ENCODE measurements at places on chromosomes 5 and 9.

GRCh38 chr5:104344809-104345208 is 782.2 kb upstream of the NUDT12 start:
- DNase-seq = no peak

DNA sequence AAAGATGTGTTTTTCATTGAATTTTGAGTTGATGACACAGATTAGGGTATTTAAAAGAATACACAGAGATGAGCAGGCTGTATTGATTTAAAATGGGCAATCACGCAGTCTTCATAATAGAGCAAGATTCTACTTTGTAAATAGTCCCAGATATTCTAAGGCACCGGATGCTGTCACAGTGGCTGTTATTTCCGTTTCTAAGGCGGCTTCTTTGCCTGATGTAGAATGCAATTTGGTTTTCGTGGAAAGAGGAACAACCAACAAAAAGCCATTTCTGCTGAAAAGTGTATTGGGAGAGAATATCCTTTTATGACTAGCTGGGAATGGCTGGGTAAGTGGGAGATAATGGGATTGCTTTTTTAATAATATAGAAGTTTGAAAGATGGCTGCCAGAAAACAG is 17.5 kb downstream of the PRKACG start:
- DNase-seq = no peak

DNA sequence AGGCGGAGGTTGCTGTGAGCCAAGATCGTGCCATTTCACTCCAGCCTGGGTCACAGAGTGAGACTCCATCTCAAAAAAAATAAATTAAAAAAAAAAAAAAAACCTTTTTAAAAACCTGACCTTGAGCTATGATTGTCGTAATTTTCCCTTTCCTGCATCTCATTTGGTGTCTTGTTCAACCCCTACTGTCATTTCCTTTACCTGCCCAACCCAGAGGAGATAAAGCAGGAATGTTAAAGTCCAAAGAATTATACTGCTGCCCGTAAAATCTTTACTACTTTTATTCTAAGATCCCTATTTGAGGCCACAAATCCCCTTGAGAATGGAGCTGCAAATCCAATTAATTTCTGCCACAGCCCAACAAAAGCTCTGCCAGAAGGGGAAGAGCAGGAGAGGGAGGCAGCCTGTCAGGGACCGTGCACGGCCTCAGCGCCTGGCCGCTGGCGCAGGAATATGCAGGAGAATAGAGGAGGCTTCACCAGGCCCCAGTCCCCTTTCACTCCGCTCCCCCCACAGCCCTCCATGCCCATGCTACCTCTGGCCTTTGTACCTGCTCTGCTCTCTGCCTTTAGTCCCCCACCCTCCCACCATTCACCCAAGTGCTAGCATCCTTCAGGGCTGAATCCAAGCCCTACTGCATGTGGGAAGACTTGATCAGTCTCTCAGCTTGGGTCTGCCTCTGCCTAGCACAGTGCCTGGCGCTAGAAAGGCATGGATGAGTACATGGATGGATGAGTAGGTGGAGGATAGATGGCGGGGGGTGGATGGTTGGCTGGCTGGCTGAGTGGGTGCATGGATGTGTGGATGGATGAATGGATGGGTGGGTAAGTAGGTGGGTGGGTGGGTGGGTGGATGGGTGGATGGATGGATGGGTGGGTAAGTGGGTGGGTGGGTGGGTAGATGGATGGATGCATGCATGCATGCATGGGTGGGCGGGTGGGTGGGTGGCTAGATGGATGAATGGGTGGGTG is 99.8 kb upstream of the SARDH start:
- DNase-seq = no peak

GRCh38 chr9:101527066-101527465 is 6.6 kb upstream of the RNF20 start:
- DNase-seq = no peak

DNA sequence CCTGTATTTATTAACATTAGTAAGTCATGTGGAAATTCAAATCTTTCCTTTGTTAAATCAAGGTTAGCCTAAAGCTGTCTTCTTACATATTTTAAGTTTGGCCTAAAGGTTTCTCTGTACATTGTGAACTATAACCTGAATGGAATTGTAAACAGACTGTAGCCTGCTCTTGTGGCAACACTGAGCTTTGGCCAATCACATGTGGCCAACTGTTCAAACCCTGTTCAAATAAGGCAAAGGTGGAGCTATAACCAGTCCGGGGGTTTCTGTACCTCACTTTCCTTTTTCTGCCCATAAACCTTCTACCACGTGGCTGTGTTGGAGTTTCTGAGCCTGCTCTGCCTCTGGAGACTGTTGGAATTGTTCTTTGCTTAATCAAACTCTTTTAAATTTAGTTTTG is 3.3 kb upstream of the HAPLN1 start:
- DNase-seq = no peak

- no peak for DNase-seq
These were observed 30.0 kb upstream of the GSN start for GRCh38 chr9:121237916-121238315.

- no peak for DNase-seq
These were observed 113.4 kb downstream of the KCTD16 start for GRCh38 chr5:144284036-144284435.

DNA sequence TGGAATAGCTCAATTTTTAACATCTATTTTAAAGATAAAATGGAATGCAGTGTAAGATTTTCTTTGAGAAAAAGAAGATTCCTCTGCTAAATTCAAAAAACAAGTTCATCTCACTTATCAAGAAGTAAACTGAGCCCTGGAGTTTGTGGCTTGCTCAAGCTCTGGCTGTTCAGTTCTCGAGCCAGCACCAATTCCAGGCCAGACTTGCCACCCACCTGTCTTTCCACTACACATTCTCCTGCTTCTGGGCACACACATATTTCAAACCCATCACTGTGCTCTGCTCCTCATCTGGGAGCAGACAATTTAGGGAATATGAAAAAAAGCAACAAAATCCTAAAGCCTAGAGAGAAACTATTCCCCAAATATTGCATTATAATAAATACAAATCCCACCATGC is 424.5 kb downstream of the ENC1 start:
- DNase-seq = no peak

DNA sequence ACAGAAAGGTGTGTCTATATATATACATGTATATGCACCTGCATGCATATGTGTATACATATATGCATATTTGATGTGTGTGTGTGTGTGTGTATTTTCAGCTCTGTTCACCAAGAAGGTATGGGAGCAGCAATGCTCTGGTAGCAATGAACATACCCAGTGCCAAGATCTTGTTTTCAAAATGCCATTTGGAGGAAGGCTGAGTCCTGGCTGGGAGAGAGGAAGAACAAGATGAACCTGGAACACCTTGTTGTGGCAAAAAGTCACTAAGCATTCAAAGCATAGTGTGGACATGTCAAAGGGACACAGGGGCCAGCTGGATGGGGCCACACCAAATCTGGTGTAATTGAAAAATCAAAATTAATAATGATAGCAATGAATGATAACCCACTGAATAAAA is 31.8 kb upstream of the NEK6 start:
- DNase-seq = no peak

DNA sequence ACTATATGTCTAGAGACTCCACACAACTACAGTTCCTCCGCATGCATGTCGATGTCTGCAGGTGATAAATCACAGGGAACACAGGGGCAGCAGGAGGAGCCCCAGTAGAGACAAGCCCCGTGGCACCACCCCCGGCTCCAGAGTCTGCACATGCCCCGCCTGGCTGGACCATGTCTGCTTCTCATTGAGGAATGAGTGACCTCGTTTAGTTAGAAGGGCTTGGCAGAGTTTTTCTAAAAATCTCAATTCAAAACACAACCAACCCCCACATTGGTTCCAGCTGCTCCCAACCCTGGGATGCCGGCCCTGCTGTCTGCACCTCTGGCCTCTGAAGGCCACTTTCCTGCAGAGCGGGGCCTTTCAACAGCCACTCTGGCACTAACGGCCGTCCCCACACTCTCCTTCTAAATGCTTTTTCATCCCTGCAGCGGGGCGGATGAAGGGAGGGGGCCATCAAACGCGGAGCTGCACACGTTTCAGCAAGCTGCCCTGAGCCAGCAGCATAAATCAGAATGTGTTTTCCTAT is 106.3 kb downstream of the ROR2 start:
- no peak for DNase-seq

- no peak for DNase-seq
These were observed 541.4 kb upstream of the SMC2 start for GRCh38 chr9:103552712-103553111.

GRCh38 chr9:22700171-22700570 is 253.5 kb downstream of the DMRTA1 start:
- no peak for DNase-seq

- DNase-seq = no peak
These were observed 27.0 kb downstream of the SLC25A25 start for GRCh38 chr9:128094950-128095544.

DNA sequence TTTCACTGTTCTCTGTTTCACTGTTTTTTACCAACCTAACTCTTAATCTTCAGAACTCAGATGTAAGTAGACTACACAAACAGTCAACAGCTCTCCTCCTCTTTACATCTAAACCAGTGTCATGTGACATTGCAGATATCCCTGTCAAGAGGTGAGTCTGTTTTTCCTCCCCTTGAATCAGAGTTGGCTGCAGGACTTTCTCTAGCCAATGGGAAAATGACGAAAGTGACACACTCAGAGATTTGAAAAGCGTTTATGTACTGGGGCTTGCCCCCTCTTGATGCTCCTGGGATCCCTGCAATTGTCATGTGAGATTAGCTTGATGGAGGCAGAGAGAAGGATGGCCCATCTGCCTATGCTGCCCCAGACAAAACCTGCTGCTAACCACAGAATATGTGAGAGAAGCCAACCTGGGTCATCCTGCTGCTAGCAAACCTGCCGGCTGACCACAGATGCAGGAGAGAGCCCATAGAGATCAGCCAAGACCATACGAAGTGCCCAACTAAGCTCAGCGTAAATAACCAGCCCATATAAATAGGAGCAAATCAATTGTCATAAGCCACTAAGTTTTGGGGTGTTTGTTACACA is 111.1 kb downstream of the ASTN2 start:
- DNase-seq = no peak

DNA sequence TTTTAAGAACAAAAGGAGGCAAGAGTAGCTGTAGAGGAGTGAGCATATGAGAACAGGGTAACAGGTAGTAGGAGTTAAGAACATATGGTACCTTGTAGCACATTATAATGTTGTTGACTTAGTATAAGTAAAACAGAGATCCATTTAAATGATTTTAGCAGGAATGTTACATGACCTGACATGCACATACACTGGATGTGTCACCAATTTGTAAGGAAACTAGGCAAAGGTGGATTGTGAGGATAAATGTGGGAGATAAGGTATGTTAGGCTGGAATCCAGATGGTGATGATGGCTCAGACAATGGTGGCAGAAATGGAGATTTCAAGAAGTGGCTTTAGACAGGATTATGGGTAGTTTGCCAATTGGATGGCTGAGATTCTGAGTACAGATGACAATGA is 443.1 kb upstream of the DAB2 start:
- DNase-seq = no peak

GRCh38 chr5:67676863-67677262 is 480.3 kb upstream of the CD180 start:
- DNase-seq = no peak

GRCh38 chr5:87394411-87395165 is 18.1 kb downstream of the CCNH start:
- DNase-seq = no peak

DNA sequence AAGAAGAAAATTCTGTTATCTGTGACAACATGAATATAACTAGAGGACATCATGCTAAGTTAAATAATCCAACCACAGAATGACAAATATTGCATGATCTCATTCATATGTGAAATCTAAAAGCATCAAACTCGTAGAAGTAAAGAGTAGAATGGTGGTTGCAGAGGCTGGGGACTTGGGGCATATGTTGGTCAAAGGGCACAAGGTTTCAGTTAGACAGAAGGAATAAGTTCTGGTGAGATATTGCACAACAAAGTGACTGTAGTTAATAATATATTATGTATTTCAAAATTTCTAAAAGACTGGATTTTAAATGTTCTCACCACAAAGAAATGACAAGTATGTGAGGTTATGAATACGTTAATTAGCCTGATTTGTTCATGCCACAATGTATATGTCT is 24.8 kb downstream of the GRIA1 start:
- no peak for DNase-seq

GRCh38 chr5:59500014-59500413 is 393.5 kb downstream of the PDE4D start:
- no peak for DNase-seq

DNA sequence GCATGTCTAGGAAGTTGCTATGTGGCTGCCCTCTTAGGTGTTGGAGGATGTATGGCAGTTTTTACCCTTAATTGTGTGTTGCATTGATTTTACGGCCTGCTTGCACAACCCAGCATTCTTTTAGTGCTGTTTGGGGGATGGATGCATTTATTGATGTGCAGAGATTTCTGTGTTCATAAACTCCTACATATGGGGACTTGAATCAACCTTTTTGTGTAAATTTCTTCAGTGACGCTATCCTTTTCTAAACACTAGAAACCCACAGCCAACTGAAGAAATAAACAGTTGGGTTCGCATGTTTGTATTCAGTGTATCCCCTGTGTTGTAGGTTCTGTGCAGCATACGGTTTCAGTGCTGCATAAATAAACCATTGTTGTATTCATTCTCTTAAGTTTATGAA is 263.7 kb downstream of the RASEF start:
- no peak for DNase-seq

DNA sequence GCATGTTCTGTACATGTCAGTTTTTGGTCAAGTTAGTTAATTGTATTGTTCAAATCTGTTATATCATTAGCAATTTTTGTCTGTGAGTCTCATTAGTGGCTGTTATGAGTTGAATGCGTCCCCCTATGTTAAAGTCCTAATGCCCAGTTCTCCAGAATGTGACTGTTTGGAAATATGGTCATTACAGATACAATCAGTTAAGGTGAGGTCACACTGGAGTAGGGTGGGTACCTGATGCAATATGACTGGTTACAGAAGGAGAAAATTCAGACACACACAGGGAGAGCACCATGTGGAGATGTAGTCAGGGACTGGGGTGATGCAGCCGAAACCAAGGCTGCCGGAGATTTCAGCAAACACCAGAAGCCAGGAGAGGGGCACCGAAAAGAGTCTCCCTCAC is 15.1 kb downstream of the NMRK1 start:
- no peak for DNase-seq

- no peak for DNase-seq
These were observed 6.1 kb upstream of the SLC34A1 start for GRCh38 chr5:177377851-177378776.

GRCh38 chr9:104961238-104961637 is 33.3 kb upstream of the ABCA1 start:
- DNase-seq = peak; percentile 27

GRCh38 chr5:56671571-56671970 is 143.8 kb upstream of the MAP3K1 start:
- no peak for DNase-seq

DNA sequence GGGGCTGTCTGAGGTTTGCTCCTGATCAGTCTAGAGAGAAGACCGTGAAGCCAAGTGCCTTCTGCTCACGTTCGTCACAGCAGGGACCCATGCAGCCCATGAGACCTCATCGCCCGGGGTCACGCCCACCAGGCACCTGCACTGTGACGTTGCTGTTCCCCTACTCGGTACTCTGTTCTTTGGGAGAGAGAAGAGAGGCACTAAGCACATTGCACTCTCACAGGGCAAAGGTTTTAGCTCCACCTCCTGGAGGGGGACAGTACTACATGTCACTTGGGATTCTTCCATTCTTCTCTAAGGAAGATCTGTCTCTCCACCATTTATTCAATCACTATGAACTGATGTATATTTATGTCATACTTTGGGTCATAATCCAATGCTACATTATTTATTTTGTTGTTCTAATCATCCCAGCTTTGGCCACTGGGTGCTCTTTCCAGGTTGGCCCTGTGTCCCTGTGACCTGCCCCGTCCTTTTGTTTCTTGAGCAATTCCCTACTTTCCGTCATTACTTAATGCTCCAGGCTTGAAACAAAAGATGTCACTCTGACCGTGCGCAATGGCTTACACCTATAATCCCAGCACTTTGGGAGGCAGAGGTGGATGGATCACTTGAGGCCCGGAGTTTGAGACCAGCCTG is 31.4 kb upstream of the BRD3 start:
- DNase-seq = peak; percentile 74
